Myometrial cell (primary cell): ENCODE measurements at places on chromosomes 13 and 19. TPM values are rescaled to one million over a fixed set of nuclear protein-coding genes. Genes with fewer than 3 reads are reported as not detected.

Gene ZNF415
- 2.7 and 3.7 TPM in 2 replicates for total RNA-seq

Gene UPK1A
- not detected in 2 replicates for total RNA-seq

Gene SMIM24
- total RNA-seq: not detected in 2 replicates

Gene LHB
- not detected in 2 replicates for total RNA-seq

Gene ZNF699
- total RNA-seq: 10.8 and 32.9 TPM in 2 replicates

Gene CERS1
- 0.58 and 0.71 TPM in 2 replicates for total RNA-seq

Gene LILRB1
- total RNA-seq: not detected in 2 replicates

Gene VSTM2B
- not detected in 2 replicates for total RNA-seq

Gene CD79A
- total RNA-seq: 0.35 TPM in 1 of 2 replicates, not detected in the other

Gene IRF2BP1
- total RNA-seq: 21.1 and 32.6 TPM in 2 replicates

Gene STARD13
- 25.9 and 28.3 TPM in 2 replicates for total RNA-seq

Gene RNF113B
- total RNA-seq: not detected in 2 replicates

Gene CEP89
- 16.5 and 23.4 TPM in 2 replicates for total RNA-seq

Gene LRRC25
- 0.18 TPM in 1 of 2 replicates, not detected in the other for total RNA-seq

Gene APOE
- 11.8 and 21.4 TPM in 2 replicates for total RNA-seq

Gene LRRC4B
- total RNA-seq: under 0.01 TPM in 1 of 2 replicates, not detected in the other

Gene SKA3
- total RNA-seq: 15.8 and 39.5 TPM in 2 replicates

Gene PSG11
- 0.71 TPM in 1 of 2 replicates, not detected in the other for total RNA-seq

Gene ZNF30
- total RNA-seq: 2.0 and 2.3 TPM in 2 replicates

Gene CFD
- 2.0 and 5.7 TPM in 2 replicates for total RNA-seq

Gene ZNF649
- total RNA-seq: 1.2 and 3.4 TPM in 2 replicates

Gene TMEM86B
- total RNA-seq: 0.86 and 1.8 TPM in 2 replicates

Gene TTC9B
- not detected in 2 replicates for total RNA-seq

Gene SIGLEC8
- total RNA-seq: not detected in 2 replicates

Gene LILRA5
- not detected in 2 replicates for total RNA-seq

Gene TNFSF13B
- 0.29 and 2.3 TPM in 2 replicates for total RNA-seq

Gene PTPRH
- 6.9 and 14.5 TPM in 2 replicates for total RNA-seq

Gene OVOL3
- not detected in 2 replicates for total RNA-seq

Gene ERICH4
- total RNA-seq: not detected in 2 replicates

Gene GARIN5A
- not detected in 2 replicates for total RNA-seq

Gene ZNF177
- 0.29 and 0.71 TPM in 2 replicates for total RNA-seq
